ENCODE measurements at places on chromosomes 7 and 10. TPM values are rescaled to one million over a fixed set of nuclear protein-coding genes. Genes with fewer than 3 reads are reported as not detected.

- DNase-seq = no peak
- no peak overlapping the region for H3K4me3 ChIP-seq
- H3K27me3 ChIP-seq = no peaks in the 10 kb centered on the region
- H3K36me3 ChIP-seq = no peaks in the 10 kb centered on the region
Measured at GRCh38 chr10:87979847-87980246, 116.4 kb downstream of the PTEN start.

DNA sequence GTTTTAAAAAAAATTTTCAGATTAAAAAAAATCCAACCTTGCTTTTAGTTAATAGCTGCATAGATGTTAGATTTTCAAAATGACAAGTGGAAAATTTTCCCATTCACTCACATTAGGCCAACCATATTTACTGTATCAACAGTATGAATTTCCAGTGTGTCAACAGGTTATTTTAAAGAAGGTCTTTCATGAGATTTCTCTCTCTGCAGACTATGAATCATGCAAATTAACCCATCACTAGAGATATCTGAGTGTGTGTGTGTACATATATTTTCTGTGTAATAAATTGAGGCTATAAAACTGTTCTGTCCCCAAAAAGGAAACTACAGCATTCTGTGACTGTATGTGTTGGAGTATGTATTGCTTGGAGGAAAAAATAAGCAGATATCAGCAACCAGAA lies 305.6 kb downstream of the ARL4A start:
- H3K4me1 ChIP-seq = no peaks in the 10 kb centered on the region
- no peak overlapping the region for H3K4me3 ChIP-seq
- DNase-seq = no peak
- H3K36me3 ChIP-seq = no peaks in the 10 kb centered on the region
- no peaks in the 10 kb centered on the region for H3K27me3 ChIP-seq

GRCh38 chr7:98398567-98399372 lies 2.1 kb downstream of the BAIAP2L1 start:
- H3K27me3 ChIP-seq = peaks cover 39% of the 10 kb centered on the region
- DNase-seq = peak; percentile 60
- no peaks in the 10 kb centered on the region for H3K36me3 ChIP-seq
- H3K4me1 ChIP-seq = peaks cover 15% of the 10 kb centered on the region
- peak overlapping the region; percentile 92 for H3K27ac ChIP-seq
- peak overlapping the region; percentile 75 for H3K4me3 ChIP-seq

DNA sequence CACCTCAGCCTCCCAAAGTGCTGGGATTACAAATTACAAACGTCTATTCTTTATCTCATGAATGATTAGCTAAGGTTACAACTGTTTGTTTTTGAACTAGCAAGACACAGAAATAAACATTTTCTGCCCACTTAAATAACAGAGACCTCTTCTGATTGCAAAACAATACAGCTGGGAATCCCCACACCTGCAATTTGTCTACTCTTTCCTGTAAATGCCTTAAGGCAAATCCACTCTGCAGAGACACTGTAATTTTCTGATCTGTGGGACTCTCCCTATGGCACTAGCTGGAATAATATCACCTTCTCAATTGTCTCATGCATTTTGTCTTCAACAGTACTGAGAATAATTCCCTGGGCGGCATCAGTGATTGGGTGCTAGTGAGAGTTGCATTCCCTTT lies 149.3 kb upstream of the FAM3C start:
- no peaks in the 10 kb centered on the region for H3K36me3 ChIP-seq
- peaks cover 17% of the 10 kb centered on the region for H3K4me1 ChIP-seq
- DNase-seq = no peak
- H3K27me3 ChIP-seq = no peaks in the 10 kb centered on the region
- H3K27ac ChIP-seq = no peak overlapping the region

DNA sequence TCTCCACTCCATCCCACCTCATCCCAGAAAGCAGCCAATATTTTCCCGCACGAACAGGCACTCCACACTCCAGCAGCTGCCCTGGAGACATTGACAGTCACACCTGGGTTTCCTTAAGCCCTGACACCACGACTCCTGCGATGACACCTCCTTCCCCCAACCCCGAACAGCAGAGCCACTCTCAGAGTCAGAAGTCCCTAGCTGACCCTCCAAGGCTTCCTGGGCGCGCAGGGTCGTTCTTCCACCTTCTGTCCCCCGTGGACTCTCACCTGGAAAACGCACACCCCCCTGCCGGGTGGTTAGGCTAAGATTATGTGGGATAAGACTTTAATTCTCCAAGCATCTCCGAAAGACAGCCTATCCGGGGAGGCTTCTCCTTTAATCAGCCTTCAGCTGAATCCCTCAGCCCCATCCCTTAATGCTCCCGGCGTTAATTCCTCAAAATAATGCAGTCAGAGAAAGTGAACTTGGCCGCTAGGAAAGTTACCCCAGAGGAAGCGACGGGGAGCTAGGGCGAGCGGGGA lies 1.1 kb downstream of the DENND11 start:
- peaks cover 66% of the 10 kb centered on the region for H3K4me1 ChIP-seq
- no peaks in the 10 kb centered on the region for H3K27me3 ChIP-seq
- peak overlapping the region; percentile 92 for H3K4me3 ChIP-seq
- peak; percentile 40 for DNase-seq
- H3K27ac ChIP-seq = peak overlapping the region; percentile 93

The ADRB1 gene
- total RNA-seq = 1.7 TPM

The POM121C gene
- total RNA-seq = 58.3 TPM

DNA sequence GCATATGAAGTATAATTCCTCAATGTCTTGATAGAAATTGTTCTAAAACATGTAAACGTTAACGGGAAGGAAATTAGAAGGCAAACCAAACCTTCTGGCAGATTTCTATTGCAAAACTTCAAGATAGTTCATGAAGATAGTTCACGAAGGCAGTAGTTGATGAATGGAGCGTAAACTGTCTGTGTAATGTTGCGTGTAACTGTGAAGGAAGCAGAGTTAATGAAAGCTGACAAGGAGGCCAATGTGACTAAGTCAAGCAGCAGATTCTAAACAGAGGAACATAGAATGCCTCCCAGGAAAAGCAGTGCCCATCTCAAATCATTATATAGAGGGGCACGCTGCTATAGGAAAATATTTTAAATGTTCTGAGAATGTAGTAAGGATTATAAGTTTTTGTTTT lies 659.7 kb upstream of the IGFBP3 start:
- H3K4me3 ChIP-seq = no peak overlapping the region
- no peak for DNase-seq
- H3K27me3 ChIP-seq = no peaks in the 10 kb centered on the region
- no peak overlapping the region for H3K27ac ChIP-seq

DNA sequence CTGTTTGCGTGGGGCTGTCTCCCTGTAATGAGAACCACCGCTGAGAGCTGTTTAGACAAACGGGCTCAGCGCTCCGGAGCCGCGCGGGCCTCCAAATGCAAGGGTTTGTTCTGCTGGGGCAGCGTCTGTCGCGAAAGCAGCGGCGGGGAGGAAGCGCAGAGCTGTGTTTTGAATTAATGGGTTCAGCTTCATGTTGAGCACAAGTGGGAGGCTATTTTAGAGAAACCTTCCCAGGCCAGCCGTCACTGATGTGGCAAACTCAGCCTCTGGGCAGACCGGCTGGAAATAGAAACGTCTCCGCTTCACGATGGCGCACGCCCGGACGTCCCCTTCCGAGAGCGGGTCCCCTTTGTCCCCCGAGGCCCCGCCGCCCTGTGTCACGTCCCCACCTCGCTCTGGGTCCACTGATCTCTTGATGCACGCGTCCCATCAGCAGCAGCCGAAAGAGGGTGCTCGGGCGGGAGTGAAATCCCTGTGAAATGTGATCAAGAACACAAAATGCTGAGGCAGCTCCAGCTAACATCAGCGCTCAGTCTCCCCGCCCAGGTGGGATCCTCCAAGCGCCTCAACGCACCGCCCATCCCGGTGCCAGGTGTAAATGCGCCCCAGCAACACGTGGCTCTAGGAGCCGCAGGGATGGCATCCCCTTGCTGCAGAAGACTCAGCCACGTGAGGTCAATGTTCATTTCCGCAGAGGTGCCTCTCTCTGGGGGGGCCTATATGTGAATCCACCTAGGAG lies 44.9 kb downstream of the BAMBI start:
- H3K27me3 ChIP-seq = no peaks in the 10 kb centered on the region
- peak overlapping the region; percentile 39 for H3K4me3 ChIP-seq
- peak; percentile 68 for DNase-seq
- H3K27ac ChIP-seq = peak overlapping the region; percentile 57
- H3K36me3 ChIP-seq = no peaks in the 10 kb centered on the region

GRCh38 chr7:146129296-146129695 lies 12.7 kb downstream of the CNTNAP2 start:
- H3K36me3 ChIP-seq = no peaks in the 10 kb centered on the region
- H3K27ac ChIP-seq = no peak overlapping the region
- H3K4me1 ChIP-seq = no peaks in the 10 kb centered on the region
- H3K27me3 ChIP-seq = no peaks in the 10 kb centered on the region

DNA sequence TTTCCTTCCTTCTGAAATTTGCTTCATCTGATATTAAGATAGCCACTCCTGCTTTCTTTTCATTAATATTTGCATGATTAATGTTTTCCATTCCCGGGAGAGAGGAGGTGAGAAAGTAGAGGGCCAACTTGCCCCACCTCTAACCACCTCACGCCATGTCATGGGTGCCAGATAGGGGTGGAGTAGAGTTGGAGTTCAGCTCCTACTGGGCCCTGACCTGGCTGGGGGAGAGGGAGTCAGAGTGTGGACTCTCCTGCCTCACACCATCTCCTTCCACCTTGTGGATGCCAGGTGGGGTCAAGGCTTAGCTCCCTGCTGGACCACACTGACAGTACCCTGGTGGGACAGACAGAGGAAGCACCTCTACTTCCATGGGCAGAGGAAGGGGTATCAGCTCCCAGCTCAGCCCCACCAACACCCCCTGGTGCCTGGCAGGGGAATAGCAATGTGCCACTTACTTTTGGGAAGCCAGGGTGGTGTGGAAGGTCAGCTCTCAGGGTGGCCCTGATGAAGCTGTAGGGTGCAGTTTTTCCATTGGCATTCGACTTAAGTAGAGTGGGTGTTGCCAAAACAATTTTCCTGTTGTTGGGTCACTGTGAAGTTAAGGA lies 28.0 kb downstream of the CHST12 start:
- H3K27me3 ChIP-seq = no peaks in the 10 kb centered on the region
- H3K36me3 ChIP-seq = peaks cover 46% of the 10 kb centered on the region
- DNase-seq = no peak
- no peaks in the 10 kb centered on the region for H3K4me1 ChIP-seq

GRCh38 chr7:114823290-114823689 lies 98.6 kb upstream of the MDFIC start:
- H3K27me3 ChIP-seq = no peaks in the 10 kb centered on the region
- peaks cover 13% of the 10 kb centered on the region for H3K4me1 ChIP-seq
- no peaks in the 10 kb centered on the region for H3K36me3 ChIP-seq
- DNase-seq = no peak

The DEPP1 gene
- total RNA-seq = 33.9 TPM

DNA sequence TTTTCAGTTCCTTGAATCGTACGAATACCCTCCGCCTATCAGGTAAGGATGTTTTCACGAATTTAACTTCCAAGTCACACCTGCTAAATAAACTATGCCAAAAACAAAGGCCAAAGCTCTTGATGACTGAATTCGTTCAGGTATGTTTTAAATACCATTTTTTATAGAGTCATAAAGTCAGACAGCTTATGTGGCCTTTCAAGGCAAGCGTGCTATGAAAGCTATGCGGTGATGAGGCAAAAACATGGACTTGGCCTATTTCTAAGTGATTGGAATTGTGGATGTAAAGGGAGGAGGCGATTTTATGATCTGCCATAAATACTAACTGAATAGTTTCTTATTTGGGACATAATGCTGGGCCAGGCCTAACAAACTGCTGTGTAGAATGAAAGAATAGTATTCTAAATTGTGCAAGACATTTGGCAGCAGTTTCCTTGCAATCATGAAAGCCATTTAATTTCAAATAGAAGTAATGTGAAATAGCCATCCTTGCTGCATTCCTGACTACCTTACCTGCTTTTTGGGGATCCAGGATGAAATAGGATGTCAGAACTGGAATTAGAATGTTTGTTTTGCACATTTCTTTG lies 14.0 kb downstream of the SLC39A12 start:
- no peaks in the 10 kb centered on the region for H3K27me3 ChIP-seq
- H3K27ac ChIP-seq = no peak overlapping the region
- H3K4me3 ChIP-seq = no peak overlapping the region
- no peaks in the 10 kb centered on the region for H3K4me1 ChIP-seq
- no peaks in the 10 kb centered on the region for H3K36me3 ChIP-seq

- H3K36me3 ChIP-seq = no peaks in the 10 kb centered on the region
- H3K4me1 ChIP-seq = peaks cover 58% of the 10 kb centered on the region
- no peaks in the 10 kb centered on the region for H3K27me3 ChIP-seq
Measured at GRCh38 chr10:651692-652091, 37.8 kb downstream of the DIP2C start.

- no peak overlapping the region for H3K4me3 ChIP-seq
- DNase-seq = no peak
- no peak overlapping the region for H3K27ac ChIP-seq
- H3K27me3 ChIP-seq = no peaks in the 10 kb centered on the region
- no peaks in the 10 kb centered on the region for H3K36me3 ChIP-seq
Measured at GRCh38 chr7:53422291-53422690, 386.9 kb downstream of the POM121L12 start.

The SORBS1 gene
- total RNA-seq = 44.9 TPM

The NUB1 gene
- 40.0 TPM for total RNA-seq

DNA sequence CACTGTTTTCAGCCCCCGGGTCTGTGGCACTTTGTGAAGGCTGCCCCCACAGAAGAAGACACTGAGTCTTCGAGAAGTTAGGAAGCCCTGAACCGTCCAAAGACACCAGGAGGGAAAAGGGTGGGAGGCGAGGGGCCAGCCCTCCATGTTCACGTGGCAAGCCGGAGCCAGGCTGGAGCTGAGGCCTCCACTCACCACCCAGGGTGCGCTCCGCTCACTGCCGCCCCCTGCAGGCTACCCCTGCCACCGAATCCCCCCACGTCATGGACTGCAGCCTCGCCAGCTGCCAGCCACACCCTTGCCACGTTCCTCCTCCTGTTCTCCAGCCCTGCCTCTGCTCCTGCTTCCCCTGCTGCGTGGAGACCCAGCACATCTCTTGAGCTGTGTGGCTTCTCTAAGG lies 59.0 kb upstream of the EN2 start:
- no peak for DNase-seq
- no peaks in the 10 kb centered on the region for H3K36me3 ChIP-seq
- no peak overlapping the region for H3K27ac ChIP-seq

GRCh38 chr7:106125417-106125816 lies 13.3 kb upstream of the SYPL1 start:
- peaks cover 6% of the 10 kb centered on the region for H3K4me1 ChIP-seq
- H3K27ac ChIP-seq = no peak overlapping the region
- H3K4me3 ChIP-seq = no peak overlapping the region
- H3K27me3 ChIP-seq = no peaks in the 10 kb centered on the region

DNA sequence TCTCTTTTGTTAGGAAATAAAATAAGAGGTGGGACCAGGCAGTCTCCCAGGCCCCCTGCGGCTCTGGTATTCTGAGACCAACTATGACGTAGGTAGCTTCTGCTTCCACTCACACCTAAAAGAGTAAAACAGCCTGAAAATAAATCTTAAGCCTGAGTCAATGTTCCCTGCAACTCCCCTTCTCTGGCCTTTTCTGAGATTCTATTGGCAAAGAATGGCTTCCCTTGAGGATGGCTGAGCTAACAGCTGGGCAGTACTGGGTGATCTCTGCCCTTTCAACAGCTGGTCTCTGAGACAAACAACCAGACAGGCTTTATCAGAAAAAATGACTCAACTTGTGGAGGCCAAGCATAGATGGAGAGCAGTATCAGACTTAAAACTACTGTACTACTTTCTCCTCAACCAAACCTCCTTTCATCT lies 58.7 kb downstream of the CREB3L2 start:
- no peaks in the 10 kb centered on the region for H3K27me3 ChIP-seq
- peak; percentile 60 for DNase-seq
- H3K4me1 ChIP-seq = peaks cover 73% of the 10 kb centered on the region
- H3K4me3 ChIP-seq = no peak overlapping the region
- H3K36me3 ChIP-seq = no peaks in the 10 kb centered on the region
- peak overlapping the region; percentile 82 for H3K27ac ChIP-seq

Measured in stomach (tissue), 19 donors.